Putamen (tissue), 1 donor: ENCODE measurements at places on chromosomes 7 and 10.

DNA sequence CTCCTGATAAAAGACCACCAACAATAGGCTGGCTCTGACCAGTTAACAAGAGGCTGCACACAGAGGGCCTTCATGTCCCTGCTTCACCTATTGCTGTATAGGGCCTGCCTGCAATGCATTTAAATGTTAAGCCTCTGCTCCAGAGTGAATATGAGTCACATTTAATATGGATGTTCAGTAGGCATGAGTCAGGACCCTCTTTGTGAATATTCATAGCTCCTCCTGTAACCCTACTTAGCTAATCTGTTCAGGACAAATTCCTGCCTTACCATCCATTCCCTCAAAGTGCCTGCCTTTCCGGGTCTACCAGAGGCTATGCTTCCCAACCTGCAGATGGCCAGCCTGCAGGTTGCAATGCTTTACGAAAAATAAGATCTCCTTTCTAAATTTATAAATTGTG is 32.5 kb downstream of the ARHGAP22 start:
- no peak for DNase-seq

DNA sequence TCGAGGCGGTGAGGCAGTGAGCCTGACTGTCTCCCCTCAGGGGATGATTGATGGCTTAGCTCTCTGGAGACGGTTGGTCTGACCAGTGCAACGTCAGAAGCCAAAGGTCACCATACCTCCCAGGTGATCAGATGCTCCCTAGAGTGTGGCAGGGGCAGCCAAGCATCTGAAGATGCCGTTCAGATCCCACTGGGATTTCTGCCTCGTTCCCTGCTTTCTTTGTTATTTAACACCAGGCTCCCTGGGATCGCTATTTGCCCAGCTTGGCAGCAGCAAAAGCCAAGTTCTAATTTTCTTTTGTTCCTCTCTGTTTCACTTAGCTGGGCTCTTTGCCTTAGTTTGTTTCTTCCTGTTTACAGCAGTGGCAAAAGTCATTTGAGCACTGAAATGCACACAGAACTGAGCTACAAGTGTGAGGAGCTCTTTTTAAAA is 53.5 kb upstream of the SVIL start:
- DNase-seq = no peak

GRCh38 chr7:46572691-46573090 is 651.6 kb upstream of the IGFBP3 start:
- no peak for DNase-seq

GRCh38 chr7:70156057-70156456 is 557.8 kb downstream of the AUTS2 start:
- no peak for DNase-seq

- no peak for DNase-seq
These were observed 34.3 kb downstream of the MYL10 start for GRCh38 chr7:101594790-101595189.

DNA sequence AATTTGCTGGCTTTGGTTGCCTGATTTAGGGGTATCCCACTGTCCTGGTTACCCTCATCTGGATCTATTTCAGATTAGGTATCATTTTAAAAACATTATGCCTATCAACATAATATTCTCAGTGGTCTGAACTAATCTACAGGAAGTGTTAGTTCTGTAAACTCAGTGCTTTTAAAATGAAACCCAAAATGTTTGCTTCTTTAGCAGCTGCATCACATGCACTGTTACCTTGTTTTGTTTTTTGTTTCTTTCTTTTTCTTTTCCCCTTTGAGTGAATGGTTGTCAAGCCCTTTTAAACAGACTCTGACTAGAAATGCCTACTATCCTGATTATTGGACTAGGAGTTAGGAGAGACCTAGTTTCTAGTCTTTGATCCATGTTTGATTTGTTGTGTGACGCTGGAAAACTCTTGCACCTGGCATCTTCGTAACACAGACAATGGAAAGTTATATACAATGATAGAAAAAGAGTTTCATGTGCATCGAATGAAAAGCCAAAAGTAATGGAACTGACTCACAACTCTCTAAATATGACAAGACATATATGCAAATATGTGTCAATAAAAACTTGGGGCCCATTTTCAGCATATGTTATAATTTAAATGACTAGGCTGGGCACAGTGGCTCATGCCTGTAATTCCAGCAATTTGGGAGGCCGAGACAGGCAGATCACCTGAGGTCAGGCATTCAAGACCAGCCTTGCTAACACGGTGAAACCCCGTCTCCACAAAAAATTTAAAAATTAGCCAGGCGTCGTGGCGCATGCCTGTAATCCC is 52.3 kb upstream of the STRIP2 start:
- no peak for DNase-seq

GRCh38 chr7:46291050-46291438 is 370.0 kb upstream of the IGFBP3 start:
- no peak for DNase-seq

DNA sequence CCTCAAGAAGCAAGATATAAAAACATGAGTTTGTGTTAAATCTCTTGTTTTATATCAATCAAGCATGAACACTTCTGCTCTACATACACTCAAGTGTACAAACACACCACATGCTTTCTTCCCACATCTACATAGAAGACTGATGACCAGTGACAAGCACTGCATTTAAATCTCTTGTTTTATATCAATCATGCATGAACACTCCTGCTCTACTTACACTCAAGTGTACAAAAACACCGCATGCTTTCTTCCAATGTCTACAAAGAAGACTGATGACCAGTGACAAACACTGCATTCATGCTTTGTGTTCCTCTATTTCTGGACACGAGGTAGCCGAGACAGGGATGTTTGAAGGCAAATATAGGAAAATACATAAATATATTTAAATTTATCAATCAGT is 642.0 kb upstream of the PFKP start:
- no peak for DNase-seq

- no peak for DNase-seq
These were observed 7.4 kb upstream of the MALRD1 start for GRCh38 chr10:19041171-19041570.
